ENCODE measurements at places on chromosomes 7 and 10.

GRCh38 chr7:24670782-24671181 is 86.5 kb downstream of the GSDME start:
- no peak for DNase-seq

GRCh38 chr10:23190872-23191763 is 994 bp upstream of the PTF1A start:
- DNase-seq = no peak

DNA sequence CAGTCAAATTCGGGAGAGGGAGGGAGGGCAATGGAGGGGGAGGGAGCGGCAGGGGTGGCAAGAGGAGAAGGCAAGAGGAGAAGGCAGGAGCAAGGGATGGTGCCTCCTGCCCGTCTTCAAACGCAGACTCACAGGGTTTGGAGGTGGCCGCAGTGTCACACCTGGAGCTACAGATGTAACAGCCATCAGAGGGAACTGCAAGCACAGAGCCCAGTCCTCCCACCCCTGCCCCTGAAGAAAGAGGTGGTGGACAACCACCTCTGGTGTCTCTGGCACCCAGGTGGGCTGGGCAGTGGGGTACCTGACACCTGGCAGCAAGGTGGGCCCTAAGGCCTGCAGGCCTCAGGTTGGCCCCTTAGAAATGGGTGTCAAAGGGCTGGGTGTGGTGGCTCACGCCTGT is 67.0 kb upstream of the SDK1 start:
- DNase-seq = no peak

DNA sequence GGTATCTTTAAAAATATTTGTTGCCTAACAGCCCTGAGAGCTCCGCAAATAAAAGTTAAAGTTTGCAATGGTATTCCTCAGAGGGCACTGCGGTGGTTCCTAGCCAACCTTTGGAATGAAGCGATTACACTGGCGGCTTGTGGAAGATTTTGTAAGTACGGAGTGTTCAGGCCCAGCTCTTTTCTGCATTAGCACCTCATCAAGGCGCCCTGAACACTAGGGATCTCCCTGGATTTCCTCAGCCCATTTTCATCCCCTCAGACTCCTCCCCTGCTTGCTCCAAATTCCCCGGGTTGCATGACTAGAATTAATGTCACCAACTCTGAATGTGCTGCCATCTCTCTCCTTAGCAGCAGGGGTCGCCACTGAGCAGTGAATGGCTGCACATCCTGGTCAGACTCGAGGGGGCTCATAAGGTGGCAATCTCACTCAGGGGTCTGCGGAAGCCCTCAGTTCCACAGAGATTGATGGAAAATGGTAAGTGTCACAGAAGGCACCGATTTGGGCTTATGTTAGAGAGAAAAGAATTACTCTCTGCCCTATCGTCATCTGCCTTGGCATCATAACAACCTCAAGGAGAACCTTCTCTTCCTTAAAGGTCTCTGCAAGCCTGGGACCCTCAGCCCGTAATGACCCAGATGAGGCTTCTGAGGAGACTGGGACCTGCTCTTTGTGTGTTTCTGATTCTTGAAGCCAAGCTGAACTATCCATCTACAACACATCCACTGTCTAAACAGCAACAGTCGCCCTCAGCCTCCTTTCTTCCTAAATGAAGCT is 262.8 kb upstream of the AOAH start:
- DNase-seq = no peak

- no peak for DNase-seq
Measured at GRCh38 chr10:59434463-59435321, 72.3 kb upstream of the FAM13C start.

GRCh38 chr10:34996843-34997242 is 93.3 kb downstream of the CUL2 start:
- DNase-seq = no peak

GRCh38 chr7:71504697-71505441 is 372.9 kb downstream of the GALNT17 start:
- DNase-seq = no peak

DNA sequence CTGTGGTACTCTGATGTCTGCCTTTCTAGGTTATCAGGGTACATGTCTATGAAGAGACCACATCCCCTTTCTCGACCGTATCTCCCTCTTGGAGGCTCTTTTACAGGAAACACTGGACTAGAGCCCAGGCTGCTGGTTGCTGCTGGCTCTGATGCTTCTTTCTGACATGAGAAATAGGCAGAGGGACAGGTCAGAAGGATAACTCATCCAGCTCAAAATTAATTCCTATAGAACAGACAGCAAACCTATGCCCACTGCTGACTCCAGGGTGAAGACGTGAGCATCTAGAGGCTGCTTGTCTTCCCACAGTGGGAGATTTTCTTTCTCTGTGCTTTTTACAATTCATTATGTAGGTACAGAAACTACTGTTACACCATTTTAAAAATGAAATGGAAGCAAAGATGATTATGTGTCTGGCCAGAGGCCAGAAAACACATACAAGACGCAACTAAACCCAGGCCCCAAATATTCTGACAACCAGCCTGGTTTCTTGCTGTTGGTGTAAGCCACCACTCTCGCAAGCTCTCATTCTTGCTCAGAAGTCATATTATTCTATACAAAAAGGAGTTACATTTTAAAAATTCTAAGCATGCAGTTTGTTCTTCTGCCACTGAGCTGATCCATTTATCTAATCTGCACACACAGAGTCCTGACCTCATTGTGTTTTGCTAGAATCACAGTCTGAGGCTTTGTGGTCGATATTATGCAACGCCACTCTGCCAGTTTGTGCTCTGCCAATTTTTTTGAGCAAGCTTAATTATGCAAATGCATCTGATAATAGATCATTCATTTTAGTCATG is 424.3 kb downstream of the KIF20B start:
- no peak for DNase-seq

DNA sequence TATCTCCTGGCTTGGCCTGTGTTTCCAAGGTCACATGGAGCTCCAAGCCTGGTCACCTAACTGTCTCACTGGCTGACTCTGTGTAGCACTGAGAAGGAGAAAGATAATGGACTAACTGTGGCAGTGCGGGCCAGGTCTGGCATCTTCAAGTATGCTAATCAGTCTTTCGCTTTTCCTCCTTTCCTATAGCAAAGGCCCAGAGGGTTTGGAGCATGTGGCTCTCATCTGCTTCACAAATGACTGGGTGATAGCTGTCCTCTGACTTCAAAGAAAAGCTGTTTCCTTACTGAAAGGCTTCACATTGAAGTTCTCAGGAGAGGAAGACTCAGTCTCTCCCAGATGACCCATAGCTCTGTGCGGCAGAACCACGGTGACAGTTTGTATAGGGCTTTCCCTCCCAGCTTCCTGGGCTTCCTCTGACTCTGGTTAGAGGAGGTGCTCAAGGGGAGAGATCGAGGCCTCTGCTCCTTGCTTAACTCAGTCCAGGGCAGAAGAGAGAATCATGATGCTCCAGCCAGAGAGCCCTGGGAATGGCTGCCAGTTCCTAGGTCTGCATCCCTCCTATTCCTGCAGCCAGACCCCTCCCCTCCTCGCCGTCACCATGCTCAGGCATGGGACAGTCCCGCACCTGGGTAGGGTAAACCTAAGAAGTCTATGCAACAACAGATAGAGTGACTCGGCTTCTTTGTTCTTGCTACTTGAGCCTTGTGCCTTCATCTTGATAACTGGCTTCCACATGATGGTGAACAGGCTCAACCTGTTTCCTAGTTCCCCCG is 72.3 kb downstream of the CCDC71L start:
- no peak for DNase-seq

- no peak for DNase-seq
Measured at GRCh38 chr10:65565246-65565645, 1360.6 kb upstream of the LRRTM3 start.

DNA sequence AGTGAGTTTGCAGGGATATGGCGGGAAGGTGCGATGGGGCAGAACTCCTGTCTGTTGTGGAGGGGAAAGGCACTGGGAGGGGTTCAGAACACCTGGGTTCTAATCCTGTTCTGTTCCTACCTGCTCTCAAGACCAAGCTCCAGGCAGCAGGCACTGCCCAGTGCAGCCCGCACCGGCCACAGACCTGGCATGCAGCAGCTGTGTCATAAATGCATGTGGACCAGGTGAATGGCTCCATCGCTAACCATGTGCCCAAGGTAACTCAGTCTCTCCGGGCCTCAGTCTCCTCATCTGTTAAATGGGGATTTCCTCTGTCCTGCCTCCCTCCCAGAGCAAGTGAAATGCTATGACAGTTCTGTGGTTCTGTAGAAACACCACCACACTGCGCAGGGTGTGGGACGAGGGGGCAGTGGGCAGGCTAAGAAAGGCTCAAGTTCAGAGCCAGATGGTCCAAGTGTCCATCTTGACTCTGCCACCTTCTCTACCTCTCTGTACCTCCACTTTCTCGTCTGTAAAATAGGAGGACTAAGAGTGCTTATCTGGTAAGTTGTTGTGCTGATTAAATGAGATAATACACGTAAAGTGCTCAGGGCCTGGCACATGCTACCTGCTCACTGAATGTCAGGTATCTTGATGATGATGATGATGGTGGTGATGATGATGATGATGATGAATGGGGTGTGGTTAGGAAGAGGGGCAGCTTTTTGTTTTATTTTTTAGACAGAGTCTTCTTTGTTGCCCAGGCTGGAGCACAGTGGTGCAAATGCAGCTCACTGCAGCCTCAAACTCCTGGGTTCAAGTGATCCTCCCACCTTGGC is 22.9 kb downstream of the ATP6V1F start:
- DNase-seq = no peak

GRCh38 chr10:111107023-111107422 is 30.2 kb downstream of the ADRA2A start:
- no peak for DNase-seq

DNA sequence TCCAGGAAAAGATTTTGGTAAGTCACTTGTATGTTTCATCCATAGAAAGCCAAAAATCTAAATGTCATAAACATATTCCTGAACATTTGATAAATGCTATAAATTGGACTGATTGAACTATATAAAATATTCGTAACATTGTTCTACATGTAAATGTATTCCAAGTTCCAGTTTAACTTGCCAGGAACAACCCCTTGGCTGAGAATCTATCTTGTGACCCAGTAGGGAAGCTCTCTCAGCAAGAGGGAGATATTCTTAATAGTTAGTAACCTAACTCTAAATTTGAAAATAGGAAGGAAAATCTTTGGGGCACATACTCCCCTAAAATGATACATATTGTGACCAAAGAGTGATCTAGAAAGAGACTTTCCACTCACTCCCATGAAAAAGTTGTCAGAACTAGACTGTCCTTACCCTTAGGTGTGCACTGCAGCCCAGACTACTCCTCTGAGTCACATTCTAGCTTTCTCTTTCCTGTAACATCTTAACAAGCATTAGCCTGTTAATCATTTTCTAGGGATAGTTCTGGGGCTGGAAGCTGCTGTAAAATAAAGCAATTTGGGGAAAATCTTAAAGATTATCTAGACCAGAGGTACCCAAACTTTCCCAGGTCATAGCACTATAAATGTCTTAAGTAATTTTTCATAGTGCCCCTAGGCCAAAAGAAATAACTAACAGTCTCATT is 73.7 kb upstream of the SKAP2 start:
- DNase-seq = no peak
